ENCODE measurements at places on chromosomes 2 and 18. TPM values are rescaled to one million over a fixed set of nuclear protein-coding genes. Genes with fewer than 3 reads are reported as not detected.

PAX8 gene
- 0.86 TPM for total RNA-seq

SLC23A3 gene
- 2.2 TPM for total RNA-seq

CHRND gene
- total RNA-seq: not detected

TXNDC2 gene
- total RNA-seq: not detected

CASP10 gene
- 0.52 TPM for total RNA-seq

EGR4 gene
- total RNA-seq: not detected

LRP1B gene
- 0.13 TPM for total RNA-seq

LYPD6B gene
- total RNA-seq: 2.4 TPM
